ENCODE measurements at places on chromosomes 11 and 22.

GRCh38 chr11:120601536-120601935 lies 90.0 kb downstream of the GRIK4 start:
- no peaks in the 10 kb centered on the region for H3K4me1 ChIP-seq
- no peak for DNase-seq
- H3K4me3 ChIP-seq: no peak overlapping the region
- no peaks in the 10 kb centered on the region for H3K36me3 ChIP-seq
- no peak overlapping the region for H3K27ac ChIP-seq

- no peak for DNase-seq
- peaks cover 60% of the 10 kb centered on the region for H3K27me3 ChIP-seq
- no peak overlapping the region for H3K4me3 ChIP-seq
- no peaks in the 10 kb centered on the region for H3K36me3 ChIP-seq
- H3K27ac ChIP-seq: no peak overlapping the region
- H3K4me1 ChIP-seq: no peaks in the 10 kb centered on the region
These were observed 12.5 kb upstream of the SMIM35 start for GRCh38 chr11:118098996-118099837.

DNA sequence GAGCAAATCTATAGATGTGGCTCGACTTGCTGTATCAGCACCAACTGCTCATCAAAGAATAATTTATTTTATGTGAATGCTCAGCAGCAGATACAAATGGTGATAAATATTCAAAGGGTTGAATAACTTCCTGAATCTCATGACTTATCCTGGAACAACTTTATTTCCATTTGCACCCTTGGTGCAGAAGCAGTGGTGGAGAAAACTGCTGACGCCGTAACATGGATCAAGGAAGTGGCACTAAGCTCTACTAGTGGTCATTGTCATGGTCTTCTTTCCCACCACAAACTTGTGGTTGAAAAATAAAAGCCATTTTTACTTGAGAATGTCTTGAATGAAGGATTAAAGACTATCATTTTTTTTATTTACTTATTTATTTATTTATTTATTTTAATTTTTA lies 14.6 kb downstream of the MARK2 start:
- no peak overlapping the region for H3K27ac ChIP-seq
- peaks cover 54% of the 10 kb centered on the region for H3K4me1 ChIP-seq
- no peak for DNase-seq
- peaks cover 25% of the 10 kb centered on the region for H3K36me3 ChIP-seq

- peak overlapping the region; percentile 31 for H3K4me3 ChIP-seq
- no peaks in the 10 kb centered on the region for H3K27me3 ChIP-seq
- DNase-seq: no peak
- H3K36me3 ChIP-seq: peaks cover 12% of the 10 kb centered on the region
These were observed 45.2 kb downstream of the CELF1 start for GRCh38 chr11:47507563-47508239.

DNA sequence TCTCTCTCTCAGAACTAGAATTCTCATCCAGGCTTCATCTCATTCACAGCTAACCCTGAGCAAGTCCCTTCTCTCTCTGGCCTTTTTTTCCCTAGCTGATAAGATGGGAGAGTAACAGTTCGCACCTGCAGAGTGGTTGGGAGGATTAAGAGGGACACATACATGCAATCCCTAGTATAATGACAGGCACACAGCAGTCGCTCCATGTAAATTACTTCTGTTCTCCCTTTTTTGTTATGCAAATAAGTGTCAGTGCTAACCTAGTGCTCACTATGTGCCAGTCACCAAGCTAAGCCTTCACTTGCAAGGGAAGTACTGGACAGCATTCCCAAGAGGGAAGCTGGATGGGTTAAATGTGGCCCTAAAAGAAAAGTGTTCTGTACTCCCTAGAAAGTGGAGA lies 63.4 kb downstream of the TENM4 start:
- H3K36me3 ChIP-seq: no peaks in the 10 kb centered on the region
- no peaks in the 10 kb centered on the region for H3K27me3 ChIP-seq
- H3K4me3 ChIP-seq: no peak overlapping the region
- no peaks in the 10 kb centered on the region for H3K4me1 ChIP-seq
- DNase-seq: no peak

GRCh38 chr11:2885017-2885677 lies 428 bp downstream of the CDKN1C start:
- no peak for DNase-seq
- peaks cover 8% of the 10 kb centered on the region for H3K27me3 ChIP-seq
- H3K4me1 ChIP-seq: peaks cover 17% of the 10 kb centered on the region
- H3K36me3 ChIP-seq: peaks cover 9% of the 10 kb centered on the region
- peak overlapping the region; percentile 78 for H3K4me3 ChIP-seq

DNA sequence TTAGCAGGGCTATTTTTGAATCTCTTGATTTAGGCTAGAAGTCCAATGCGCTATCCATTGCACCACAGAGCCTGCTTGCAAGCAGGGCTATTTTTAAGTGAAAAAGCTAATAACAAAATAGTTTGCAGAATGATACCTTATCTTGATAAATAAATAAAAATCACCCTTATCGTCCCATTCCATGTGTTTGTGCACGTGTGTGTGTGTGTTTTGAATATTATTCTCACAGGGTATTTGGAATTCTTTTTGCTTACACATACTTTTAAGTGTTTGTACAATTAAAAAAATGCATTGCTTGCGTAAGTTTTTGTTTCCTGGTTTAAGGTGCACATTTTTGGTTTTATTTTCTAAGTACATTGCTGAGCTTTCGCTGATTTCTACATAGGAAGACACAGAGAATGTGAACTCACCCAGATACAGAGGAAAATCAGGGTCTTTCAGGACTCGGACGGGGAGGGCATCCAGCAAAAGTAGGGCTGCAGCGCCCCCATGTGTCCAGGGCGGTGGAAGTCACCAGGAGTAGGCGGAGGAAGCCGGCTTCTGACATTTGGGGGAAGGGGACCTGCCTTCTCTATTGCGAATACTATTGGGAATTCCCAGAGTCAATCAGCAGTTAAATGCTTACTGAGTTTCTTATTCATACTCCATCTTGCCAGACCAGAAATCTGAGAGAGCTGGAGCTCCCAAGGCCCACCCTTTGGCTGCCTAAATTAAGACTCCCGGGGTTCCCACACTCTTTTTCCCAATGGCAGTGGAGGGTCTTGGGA lies 27.3 kb downstream of the SLC1A2 start:
- no peak overlapping the region for H3K4me3 ChIP-seq
- DNase-seq: peak; percentile 71
- peaks cover 11% of the 10 kb centered on the region for H3K4me1 ChIP-seq
- peak overlapping the region; percentile 41 for H3K27ac ChIP-seq
- no peaks in the 10 kb centered on the region for H3K36me3 ChIP-seq
- H3K27me3 ChIP-seq: peaks cover 15% of the 10 kb centered on the region

DNA sequence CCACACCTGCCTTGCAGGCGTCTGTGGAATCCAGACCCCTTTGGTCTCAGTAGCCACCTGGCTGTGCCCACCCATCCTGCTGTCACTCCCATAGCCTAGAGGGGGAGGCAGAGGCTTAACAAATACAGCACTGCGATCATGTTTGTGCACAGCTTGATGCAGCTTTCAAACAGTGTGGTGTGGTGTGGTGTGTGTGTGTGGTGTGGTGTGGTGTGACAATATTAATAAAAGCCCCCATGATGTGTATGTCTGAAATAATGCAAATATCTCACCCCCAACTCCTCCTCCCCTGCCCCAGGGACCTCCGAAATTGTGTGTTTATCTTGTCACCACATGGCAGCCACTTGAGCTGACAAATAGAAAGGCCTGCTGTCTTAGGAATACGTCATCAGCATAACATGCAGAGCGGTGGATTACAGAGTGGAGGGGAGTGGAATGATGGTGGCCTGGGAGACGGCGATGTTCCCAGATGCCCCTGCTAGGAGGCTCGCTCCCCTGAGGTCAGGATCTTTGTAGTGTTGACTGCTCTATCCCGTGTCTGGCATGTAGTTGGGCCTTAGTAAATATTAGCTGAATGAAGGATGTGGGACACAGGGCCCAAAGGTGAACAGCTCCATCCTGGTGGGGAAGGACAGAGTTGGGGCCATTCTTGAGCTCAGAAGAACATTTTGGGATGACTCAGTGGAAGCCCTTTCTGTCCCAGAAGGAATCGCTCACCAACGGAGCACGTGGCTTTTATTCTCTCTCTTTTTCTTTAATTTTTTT lies 2.8 kb downstream of the PDXP start:
- peaks cover 41% of the 10 kb centered on the region for H3K4me1 ChIP-seq
- H3K27me3 ChIP-seq: no peaks in the 10 kb centered on the region
- peak overlapping the region; percentile 11 for H3K4me3 ChIP-seq
- no peak for DNase-seq

- DNase-seq: no peak
- H3K4me1 ChIP-seq: peaks cover 31% of the 10 kb centered on the region
- no peaks in the 10 kb centered on the region for H3K27me3 ChIP-seq
- H3K36me3 ChIP-seq: peaks cover 41% of the 10 kb centered on the region
These were observed 6.0 kb downstream of the TRAPPC4 start for GRCh38 chr11:119024430-119025098.

GRCh38 chr11:124740277-124740882 lies 638 bp downstream of the NRGN start:
- H3K4me3 ChIP-seq: peak overlapping the region; percentile 84
- no peak overlapping the region for H3K27ac ChIP-seq
- DNase-seq: no peak
- peaks cover 21% of the 10 kb centered on the region for H3K4me1 ChIP-seq
- H3K27me3 ChIP-seq: peaks cover 41% of the 10 kb centered on the region

DNA sequence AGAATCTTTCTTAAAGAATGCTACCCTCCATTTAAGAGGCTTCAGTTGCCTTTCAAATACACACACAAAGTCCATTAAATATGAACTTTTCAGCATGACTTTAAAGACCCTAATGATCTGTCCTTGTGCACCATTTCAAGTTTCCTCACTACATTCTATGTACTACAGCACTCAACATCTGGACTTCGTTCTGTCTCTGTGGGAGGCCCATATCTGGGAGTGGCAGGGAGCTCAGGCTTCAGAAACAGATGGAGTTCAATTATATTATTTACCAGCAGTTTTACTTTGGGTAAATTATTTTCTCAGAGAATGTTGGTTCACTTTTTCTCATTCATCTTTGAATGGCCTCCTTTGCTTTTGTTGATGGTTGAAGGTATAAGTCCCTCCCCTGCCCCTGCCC lies 67.4 kb downstream of the ANO3 start:
- no peak for DNase-seq
- H3K27me3 ChIP-seq: no peaks in the 10 kb centered on the region
- H3K4me3 ChIP-seq: no peak overlapping the region
- H3K27ac ChIP-seq: no peak overlapping the region

DNA sequence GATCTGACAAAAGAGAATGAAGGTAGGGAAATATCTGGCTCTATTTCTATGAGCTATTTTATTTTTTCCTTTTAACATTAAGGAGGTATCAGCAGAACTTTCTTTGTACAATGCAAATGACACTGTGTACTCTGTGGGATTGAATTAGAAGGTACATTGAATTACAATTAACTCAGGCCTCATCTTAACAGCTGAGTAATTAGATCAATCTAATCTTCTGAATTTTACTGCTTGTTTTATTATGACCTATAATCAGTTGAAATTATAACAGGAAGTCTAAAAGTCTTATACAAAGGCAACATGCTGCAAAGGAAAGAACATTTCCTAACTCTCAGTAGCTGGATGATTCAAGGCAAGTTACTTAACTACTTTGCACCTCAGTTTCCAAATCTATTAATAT lies 69.8 kb downstream of the RELT start:
- H3K27me3 ChIP-seq: no peaks in the 10 kb centered on the region
- no peaks in the 10 kb centered on the region for H3K36me3 ChIP-seq
- no peak overlapping the region for H3K27ac ChIP-seq
- peaks cover 13% of the 10 kb centered on the region for H3K4me1 ChIP-seq
- no peak for DNase-seq
- H3K4me3 ChIP-seq: no peak overlapping the region

DNA sequence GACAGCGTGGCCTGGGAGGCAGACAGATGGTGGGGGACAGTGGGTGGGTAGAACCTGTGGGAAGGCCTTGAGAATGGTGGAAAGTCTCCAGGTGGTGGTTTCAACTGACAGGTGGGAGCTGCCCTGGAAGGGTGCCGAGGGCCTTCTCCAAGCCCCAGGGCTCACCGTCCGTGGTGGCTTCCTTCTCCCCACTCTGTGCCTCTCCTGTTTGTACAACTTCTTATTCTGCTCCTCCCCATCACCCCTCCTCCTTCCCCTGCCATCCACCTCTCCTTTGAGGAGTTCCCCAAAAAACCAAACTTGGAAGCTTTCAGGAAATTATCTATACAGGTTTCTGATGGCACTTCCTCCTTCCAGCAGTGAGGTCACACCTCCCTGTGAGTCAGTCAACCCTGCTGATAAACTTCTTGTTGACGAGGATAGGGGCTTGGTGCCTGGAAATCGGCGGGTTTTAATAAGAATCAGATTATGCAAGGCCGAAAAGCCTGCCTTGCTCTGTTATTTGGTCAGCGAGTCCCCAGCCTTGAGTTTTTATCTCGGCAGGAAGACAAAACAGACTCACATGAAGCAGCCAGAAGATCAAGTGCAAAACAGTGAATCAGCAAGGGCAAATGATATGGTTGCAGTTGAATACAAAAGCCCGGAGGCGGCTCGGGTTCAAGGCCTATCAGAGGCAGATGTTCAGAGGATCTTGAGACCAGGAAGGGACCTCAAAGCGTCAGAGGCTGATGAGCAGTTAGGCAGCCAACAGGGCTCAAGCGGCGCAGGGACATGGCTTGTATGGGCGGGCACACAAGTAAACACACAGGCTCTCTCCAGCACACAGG lies 9.5 kb upstream of the ST3GAL4 start:
- no peak for DNase-seq
- no peak overlapping the region for H3K4me3 ChIP-seq
- H3K27ac ChIP-seq: peak overlapping the region; percentile 62
- H3K36me3 ChIP-seq: peaks cover 23% of the 10 kb centered on the region
- H3K4me1 ChIP-seq: peaks cover 10% of the 10 kb centered on the region

DNA sequence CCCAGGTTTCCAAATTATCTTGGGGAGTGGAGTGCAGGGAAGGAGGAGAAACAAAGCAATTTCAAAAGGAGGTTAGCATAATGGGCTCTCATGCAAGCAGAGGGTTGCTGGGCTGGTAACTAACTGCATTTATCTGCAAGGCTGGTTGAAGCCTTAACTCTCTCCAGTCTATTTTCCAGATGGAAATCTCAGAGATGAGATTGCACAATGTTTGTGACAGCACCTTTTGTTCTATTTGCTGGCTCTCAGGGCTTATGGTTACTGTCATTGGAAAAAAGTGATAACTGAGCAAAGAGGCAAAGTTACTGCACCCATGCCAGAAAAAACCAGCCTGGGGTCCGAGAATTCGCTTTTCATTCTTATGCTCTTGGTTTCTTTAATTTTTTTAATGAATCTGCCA lies 33.2 kb downstream of the ABCC8 start:
- peaks cover 52% of the 10 kb centered on the region for H3K27me3 ChIP-seq
- H3K4me3 ChIP-seq: no peak overlapping the region
- DNase-seq: no peak

- H3K36me3 ChIP-seq: peaks cover 28% of the 10 kb centered on the region
- H3K27me3 ChIP-seq: no peaks in the 10 kb centered on the region
- H3K4me3 ChIP-seq: peak overlapping the region; percentile 95
- peak overlapping the region; percentile 97 for H3K27ac ChIP-seq
- peaks cover 34% of the 10 kb centered on the region for H3K4me1 ChIP-seq
- DNase-seq: no peak
These were observed 539 bp downstream of the SIRT3 start for GRCh38 chr11:235609-235996.

- H3K27me3 ChIP-seq: peaks cover 41% of the 10 kb centered on the region
- H3K36me3 ChIP-seq: no peaks in the 10 kb centered on the region
- no peak overlapping the region for H3K27ac ChIP-seq
- no peak overlapping the region for H3K4me3 ChIP-seq
- no peak for DNase-seq
These were observed 37.9 kb downstream of the KCNQ1 start for GRCh38 chr11:2482745-2483144.
